ENCODE measurements at places on chromosomes 7 and 10.

GRCh38 chr10:109978481-109978880, 29.3 kb upstream of the ADD3 start:
- DNase-seq = no peak

DNA sequence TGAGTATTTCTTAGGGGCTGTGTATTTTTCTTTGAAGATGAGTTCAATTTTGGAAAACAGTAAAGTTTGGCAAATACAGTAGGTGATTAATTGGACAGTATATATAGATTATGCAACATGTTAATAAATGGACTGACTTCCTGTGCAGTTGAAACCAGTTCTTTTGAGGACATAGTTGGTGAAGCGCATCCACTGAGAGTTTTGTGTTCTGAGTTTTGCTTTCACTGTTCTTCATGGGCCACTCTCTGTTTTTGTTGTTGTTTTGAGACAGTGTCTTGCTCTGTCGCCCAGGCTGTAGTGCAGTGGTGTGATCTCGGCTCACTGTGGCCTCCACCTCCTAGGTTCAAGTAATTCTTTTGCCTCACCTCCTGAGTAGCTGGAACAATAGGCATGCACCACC, 109.0 kb downstream of the SDHAF3 start:
- no peak for DNase-seq

DNA sequence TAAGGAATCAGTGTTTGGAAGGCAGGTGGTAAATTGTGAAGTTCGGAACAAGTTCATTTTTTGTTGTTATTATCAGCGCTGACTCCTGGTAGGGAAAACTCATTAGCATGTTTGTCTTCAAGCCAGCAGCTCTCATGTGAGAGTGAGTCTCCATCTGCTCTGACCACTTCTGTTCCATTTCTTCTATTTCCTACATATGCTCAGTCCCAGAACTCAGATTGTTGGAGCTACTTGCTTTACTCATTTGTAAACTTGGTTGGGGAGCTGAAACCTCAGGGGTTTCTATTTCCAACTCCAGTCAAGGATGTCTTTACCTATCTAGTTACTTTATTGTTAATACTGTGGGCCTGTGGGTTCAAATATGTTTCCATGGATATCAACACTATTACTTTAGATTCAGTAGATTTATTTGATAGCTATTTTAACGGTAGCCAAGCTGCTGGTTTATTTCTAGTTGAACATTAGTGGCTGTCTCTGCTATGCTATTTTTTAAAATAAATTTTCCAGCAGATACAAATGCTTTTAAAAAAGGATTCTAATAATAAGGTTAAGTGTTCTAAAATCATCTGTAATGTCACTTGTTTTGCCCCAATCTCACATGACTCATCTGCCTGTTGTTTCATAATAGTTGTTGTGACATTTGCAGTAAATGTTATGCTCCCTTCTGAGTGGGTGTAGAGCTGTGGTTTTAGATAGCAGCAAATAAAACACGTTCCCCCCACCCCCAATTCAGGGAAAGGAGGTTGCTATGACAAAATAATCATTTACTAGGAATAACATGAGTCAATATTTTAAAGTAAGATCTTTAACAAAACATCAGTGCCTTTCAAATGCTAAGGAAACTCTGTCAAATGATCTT, 143.3 kb downstream of the HDAC9 start:
- peak; percentile 38 for DNase-seq

DNA sequence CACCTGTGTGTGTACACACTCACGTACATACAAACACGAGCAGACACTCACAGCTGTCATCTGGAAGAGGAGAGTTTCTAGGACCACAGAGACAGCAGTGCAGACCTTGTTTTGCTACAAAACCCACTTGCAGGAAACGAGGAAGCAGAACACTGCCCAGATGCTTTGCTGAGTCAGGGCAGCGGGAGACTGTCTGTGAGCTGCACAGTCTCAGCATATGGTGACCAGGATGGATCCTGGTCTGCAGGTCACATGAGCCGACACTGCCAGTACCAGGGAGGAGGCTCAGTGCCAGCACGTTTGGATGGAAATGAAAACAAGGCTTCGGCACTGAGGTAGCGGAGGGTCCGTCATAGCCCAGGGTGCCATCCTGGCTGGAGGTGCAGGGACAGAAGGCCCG, 117.6 kb upstream of the DPP6 start:
- DNase-seq = no peak

- no peak for DNase-seq
These were observed 8.7 kb upstream of the OPALIN start for GRCh38 chr10:96367470-96367869.
